Common myeloid progenitor, CD34-positive (primary cell): ENCODE measurements at places on chromosomes 3 and 15.
A peak's percentile ranks its signal among the peaks of the same experiment; 100 is the strongest.

DNA sequence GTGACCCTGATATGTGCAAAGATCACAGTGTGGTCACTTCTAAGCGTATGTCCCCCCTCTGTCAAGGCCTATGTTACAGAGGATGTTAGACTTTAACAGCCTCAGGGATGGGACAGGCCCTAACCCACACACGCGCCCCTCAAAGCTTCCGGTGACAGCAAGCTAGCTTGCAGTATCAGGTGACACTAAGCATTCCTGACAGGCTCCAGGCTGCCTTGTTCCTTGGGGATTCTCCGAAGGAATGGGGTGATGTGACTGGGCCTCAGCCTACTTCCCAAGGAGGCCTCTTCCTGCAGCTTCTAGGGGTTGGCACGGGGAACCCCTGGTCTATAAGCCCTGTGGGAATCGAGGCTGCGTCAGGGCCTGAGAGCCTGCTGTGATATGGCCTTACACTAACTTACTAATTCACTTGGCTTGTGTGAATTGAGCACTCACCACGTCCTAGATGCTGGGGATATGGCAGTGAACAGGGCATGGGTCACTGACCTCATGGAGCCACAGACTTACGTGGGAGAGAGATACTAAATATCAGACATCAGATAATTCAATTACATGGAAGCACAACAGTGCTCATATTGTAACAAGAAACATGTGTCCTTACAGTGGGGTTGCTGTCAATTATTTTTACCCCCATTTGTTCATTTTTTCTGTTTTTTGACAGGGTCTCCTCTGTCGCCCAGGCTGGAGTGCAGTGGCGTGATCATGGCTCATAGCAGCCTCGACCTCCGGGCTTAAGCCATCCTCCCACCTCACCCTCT, 11.4 kb upstream of the SPTBN5 start:
- no peak for DNase-seq

- no peak for DNase-seq
Measured at GRCh38 chr3:31004025-31004678, 109.7 kb upstream of the GADL1 start.

DNA sequence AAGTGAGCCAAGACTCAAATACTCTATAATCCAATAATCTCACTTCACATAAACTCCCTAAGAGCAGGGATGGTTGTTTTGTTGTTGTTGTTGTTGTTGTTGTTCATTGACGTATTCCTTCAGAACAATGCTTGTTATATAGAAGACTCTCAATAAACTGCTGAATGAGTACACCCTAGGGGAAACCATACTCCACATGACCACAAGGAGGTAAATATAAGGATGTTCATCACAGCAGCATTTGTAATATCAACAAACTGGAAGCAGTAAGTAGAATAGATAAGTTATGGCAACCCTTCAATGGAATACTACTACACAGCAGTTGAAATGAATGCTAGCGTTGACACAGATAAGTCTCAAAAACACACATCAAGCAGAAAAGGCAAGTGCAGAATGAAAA, 62.4 kb upstream of the STIMATE start:
- DNase-seq = no peak

DNA sequence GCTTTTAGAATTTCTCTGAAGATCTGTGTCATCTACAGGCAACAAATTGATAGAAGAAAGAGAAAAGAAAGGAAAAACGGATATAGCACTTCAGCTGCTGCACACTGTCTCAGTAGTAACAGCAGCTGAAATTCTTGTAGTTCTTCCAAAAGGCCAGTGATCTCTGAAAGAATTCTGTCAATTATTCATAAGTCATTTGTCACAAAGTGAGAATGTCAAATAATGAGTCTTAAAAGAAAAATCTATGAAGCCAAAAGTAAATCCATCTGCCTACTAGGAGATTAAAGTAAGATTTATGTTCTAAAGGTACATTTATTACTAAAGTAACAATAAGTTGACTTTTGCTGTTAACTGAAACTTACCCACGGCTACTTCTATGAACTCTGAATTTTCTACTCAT, 24.6 kb downstream of the IFT80 start:
- no peak for DNase-seq

- peak; percentile 9 for DNase-seq
Measured at GRCh38 chr3:195017151-195017550, 253.8 kb downstream of the XXYLT1 start.

GRCh38 chr3:186986816-186987215, 56.5 kb downstream of the ST6GAL1 start:
- DNase-seq = no peak

GRCh38 chr15:42131006-42131405, 25.4 kb downstream of the PLA2G4F start:
- no peak for DNase-seq

GRCh38 chr3:193095366-193095765, 145.7 kb upstream of the PLAAT1 start:
- DNase-seq = no peak

DNA sequence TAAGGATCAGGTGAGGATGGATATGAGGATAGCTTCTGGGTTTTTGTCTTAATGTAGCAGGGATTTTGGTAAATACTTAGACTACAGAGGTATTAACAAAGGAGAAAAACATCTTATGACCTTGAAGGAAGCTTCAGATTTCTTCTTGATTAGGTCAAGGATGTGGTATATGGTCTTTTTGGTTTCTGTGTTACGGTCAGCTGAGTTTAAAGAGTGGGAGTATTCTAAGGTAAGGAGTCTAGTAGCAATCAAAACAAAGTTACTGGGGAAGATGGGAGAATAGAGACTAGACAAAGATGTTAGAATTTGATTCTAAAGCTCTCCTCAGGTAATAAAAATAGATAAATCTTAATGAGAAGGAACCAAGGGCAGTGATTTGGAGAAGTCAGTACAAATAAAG, 6.2 kb downstream of the HMG20A start:
- no peak for DNase-seq

DNA sequence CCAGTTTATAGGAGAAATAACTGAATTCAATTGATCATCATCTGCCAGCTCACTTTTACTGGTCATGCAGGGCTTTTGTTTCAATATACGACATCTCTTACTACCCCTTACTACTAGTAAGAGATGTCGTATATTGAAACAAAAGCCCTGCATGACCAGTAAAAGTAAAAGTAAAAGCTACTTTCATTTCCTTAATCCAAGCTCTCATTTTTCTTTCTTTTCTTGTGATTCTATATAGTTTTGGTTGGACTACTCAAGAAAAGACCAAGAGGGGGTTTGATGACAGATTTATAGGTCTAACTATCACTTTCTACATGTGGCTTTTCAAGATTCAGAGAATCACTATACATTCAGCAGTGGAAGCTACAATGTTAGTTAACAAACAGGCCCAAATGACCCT, 1237.3 kb downstream of the ROBO2 start:
- peak; percentile 32 for DNase-seq

DNA sequence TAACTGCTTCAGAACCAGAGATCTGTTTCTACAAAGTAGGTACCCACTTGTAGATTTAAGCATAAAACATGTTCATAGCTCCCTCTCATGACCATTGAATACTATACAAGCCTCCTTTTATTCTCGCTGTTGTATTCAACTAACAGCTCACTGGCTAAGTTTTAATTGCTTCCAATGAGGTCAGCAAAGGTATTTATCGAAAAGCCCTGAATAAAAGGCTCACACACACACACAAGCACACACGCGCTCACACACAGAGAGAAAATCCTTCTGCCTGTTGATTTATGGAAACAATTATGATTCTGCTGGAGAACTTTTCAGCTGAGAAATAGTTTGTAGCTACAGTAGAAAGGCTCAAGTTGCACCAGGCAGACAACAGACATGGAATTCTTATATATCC, at the start of gene FGF7:
FGF7 (plus strand) TSS at position 222 of the 400 bp plus-strand sequence. CDS start 1,056 bp downstream, outside the sequence.
- no peak for DNase-seq

GRCh38 chr3:192863091-192863420, 54.6 kb downstream of the MB21D2 start:
- DNase-seq = no peak

DNA sequence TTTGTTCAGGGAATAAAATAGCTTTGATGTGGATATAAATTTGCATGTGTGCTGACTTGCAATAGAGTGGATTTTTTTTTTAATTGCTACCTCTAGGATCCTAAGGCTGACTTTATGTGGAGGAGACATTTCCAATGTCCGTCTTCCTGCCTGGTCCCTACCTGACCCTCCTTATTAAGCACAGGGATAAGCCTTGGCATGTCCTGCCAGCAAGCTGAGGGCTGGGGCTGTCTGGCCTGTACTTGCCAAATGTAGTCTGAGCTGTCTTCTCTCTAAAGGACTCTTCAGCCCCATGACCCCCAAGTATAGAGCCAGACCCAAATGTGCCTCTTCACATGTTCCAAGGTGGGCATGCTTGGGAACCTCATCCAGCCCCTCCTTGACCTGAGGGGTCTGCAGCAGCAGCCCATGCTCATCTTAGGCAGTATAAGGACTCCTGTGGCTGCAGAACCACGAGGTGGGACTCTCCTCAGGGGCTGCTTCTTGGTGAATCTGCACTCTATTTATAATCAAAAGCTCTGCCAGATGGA, 88.8 kb downstream of the CACNA1D start:
- DNase-seq = no peak

DNA sequence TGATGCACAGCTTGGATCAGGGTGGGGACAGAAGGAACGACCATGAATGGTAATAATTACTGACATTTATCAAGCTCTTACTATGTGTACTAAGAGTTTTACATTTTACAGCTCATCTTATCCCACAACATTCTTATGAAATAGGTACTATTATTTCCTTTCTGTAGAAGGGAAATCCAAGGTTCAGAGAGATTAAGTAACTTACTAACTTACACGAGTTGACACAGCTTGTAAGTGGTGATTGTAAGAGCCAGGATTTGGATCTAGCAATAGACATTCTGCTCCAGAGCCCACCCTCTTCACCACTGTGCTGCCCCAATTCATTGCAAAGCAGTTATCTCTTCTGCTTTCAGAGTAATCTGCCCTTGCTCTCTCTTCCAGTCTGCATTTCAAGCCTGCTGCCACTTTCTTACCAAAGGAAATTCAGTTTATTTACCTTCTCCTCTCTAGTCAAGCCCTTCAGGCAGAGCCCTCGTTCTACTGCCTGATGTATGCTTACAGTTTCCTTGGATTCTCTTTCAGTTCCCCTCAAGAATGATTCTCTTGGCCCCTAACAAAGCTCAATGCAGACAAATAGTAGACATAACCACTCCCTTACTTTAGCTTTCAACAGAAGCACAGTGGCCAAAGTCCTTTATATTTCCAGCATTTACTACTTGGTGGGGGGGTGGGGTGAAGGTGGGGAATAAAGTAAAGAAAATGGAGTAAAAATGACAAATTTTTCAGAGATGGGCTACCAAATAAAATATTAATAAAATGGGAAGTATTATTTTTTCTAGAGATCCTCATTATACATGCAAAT, 65.8 kb downstream of the ATP8B4 start:
- DNase-seq = no peak

- DNase-seq = no peak
Measured at GRCh38 chr15:45064386-45064785, 41.4 kb downstream of the SORD start.

GRCh38 chr15:68352401-68353062, 75.0 kb downstream of the FEM1B start:
- peak; percentile 95 for DNase-seq

GRCh38 chr3:44252332-44252959, 10.8 kb downstream of the TOPAZ1 start:
- DNase-seq = no peak

DNA sequence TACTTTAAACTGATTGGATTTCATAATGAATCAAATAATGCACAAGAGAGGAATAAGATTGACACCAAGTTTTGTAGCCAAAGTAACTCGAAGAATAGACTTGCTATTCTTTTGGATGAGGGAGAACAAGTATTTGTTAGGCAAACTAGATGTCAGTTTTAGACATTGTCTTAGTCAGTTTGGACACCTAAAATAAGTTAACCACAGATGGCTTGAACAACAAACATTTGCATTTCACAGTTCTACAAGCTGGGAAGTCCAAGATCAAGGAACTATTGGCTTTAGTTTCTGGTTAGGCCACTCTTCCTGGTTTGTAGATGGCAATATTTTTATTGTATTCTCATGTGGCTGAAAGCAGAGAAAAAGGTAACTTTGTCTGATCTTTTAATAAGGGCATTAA, 61.3 kb upstream of the OSTN start:
- no peak for DNase-seq

DNA sequence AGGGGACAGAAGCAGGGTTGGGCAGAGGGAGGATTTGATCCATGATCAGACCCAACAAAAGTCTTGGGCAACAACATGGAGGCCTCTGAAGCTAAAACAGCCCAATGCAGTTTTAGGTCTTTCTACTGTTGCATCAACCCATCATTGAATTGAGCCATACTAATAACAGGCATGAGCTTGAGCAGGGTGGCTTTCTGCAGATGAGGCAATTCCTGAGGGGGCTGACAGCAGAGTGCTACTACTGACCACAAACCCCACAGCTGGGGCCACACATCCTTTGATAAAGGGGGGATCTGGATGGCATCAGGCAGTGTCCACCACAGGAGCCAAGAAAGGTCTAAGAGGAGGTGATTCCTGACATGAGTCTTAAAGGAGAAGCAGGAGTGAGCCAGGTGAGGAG, 517.0 kb upstream of the PPP2R3A start:
- peak; percentile 53 for DNase-seq

GRCh38 chr15:41895491-41895890, 1.6 kb upstream of the SPTBN5 start:
- no peak for DNase-seq

DNA sequence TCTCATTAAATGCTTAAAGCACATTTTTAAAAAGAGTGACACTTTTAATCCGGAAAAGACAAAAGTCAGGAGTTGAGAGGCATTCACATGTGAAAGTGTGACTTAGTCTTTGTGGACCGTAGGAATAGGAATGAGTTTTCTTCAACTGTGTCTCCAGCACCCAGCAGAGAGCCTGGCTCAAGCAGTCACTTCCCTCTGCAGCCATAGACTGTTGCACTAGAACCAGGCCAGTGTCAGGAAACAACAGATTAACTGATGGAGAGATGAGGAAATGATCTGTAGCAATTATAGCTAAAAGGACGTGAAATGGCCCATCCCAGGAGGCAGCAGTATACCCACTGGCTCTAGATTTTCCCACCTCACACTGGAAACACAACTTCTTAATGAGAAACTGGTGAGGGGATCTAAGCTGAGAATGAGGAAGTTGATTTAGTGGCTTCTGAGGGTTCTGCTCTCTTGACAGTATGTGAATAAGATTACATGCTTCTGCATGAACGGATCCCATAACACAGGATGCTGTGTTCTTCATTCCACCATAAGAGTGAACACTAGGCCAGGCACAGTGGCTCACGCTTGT, 19.8 kb downstream of the CFAP92 start:
- DNase-seq = peak; percentile 46

- DNase-seq = no peak
Measured at GRCh38 chr3:126293370-126294082, 63.7 kb downstream of the KLF15 start.

- no peak for DNase-seq
Measured at GRCh38 chr3:42033741-42034140, 57.4 kb upstream of the TRAK1 start.

GRCh38 chr3:141366285-141367037, 1.8 kb upstream of the ZBTB38 start:
- DNase-seq = no peak

- no peak for DNase-seq
Measured at GRCh38 chr3:196619223-196619622, 20.3 kb upstream of the NRROS start.
